ENCODE measurements at places on chromosomes 4 and X.

GRCh38 chr4:170110285-170110672 is 20.5 kb upstream of the AADAT start:
- no peak for DNase-seq

GRCh38 chr4:108094923-108095482 is 73.7 kb downstream of the LEF1 start:
- no peak for DNase-seq

DNA sequence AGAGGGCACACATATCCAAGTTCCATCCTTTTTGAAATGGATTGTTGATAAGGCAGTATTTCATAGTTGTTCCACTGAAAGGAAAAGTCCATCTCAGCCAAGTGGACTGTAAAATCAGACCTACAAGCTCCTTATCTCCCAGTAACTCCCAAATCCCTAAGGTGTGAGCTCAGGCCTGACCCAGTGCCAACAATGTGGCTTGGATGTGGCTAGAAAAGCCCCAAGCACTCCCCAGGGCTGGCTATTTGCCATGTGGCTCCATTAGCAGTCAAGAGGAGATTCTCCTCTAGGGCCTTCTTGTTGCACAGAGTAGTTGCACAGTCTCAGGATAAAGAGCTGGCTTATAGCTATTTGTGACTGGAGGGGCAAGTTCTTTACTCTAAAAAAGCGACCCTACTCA is 25.0 kb upstream of the DGKK start:
- no peak for DNase-seq

DNA sequence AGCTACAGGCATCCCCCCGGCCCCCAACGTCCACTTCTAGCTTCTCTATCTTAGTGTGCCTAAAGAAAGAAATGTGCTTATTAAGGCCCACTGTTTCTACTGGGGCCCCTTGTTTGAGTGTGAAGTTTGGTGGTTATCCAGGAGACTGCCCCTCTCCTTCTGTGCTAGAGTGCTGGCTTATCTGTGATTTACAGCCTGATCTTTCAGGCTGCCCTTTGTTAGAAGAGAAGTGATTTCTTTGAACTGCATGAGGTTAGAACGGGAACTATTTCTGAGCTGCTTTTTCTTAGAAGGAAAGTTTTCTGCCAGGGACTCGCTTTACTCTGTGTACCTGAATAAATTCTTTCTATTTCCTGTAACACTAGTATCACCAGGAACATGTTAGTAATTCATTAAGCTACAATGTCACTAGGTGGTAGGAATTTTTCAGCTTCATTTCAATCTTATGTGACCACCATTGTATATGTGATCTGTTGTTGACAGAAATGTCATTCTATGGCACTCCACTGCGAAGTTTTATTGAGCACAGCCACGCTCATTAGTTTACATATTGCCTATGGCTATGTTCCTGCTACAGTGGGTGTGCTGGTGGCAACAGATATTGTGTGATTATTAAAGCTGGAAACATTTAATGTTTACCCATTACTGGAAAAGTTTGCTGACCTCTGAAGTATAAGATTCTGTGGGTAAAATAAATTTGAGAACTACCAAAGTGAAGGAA is 193.8 kb upstream of the CXorf51B start:
- DNase-seq: no peak

Measured in stimulated activated CD4-positive, alpha-beta T cell treated with anti-CD3 and anti-CD28 coated beads, Interleukin-1b, Interleukin-23, amount 100 ng/mL, for 1 hour (primary cell).